ENCODE measurements at places on chromosomes 1 and 21.

- DNase-seq, result no peak
Observed at GRCh38 chr21:15039607-15040299, 25.0 kb downstream of the NRIP1 start.

- no peak for DNase-seq
Observed at GRCh38 chr1:108610073-108610472, 50.2 kb downstream of the EEIG2 start.

- no peak for DNase-seq
Observed at GRCh38 chr21:45498646-45499000, 43.6 kb downstream of the SLC19A1 start.

DNA sequence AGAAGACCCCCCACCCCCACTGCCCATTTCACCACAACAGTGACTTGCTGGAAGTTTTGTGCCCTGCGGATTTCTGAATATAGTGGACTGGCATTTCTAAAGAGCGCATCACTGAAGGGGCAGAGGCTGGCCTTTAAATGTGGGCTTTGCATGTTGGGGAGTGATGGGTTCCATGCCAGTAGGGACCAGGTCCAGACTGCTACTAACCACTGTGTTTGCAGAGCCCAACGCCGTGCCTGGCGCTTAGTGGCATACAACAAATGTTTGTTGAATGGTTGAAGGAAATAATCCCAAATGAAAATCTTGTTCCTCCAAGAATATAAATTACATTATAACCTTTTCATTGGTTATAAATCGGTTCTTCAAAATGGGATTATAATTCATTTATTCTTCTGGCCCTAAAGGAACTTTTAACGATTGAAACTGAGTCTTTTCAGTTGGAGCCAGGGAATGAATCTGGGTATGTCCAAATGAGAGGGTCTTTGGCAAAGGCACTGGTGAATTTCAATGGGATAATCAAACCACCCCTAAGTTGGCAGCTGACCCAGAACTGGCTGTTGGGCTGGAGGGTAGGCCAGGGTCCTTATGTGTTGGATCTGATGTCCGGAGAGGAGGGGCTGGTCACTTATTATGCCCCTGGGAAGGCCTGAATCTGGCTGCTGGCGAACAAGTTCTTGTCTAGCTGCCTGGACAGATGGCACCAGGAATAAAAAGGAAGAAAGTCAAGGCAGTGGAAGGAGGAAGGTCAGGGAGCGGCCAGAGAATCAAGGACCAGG lies 13.8 kb upstream of the SDHB start:
- DNase-seq, result no peak

- no peak for DNase-seq
Observed at GRCh38 chr1:36789535-36789934, 244.8 kb downstream of the GRIK3 start.

DNA sequence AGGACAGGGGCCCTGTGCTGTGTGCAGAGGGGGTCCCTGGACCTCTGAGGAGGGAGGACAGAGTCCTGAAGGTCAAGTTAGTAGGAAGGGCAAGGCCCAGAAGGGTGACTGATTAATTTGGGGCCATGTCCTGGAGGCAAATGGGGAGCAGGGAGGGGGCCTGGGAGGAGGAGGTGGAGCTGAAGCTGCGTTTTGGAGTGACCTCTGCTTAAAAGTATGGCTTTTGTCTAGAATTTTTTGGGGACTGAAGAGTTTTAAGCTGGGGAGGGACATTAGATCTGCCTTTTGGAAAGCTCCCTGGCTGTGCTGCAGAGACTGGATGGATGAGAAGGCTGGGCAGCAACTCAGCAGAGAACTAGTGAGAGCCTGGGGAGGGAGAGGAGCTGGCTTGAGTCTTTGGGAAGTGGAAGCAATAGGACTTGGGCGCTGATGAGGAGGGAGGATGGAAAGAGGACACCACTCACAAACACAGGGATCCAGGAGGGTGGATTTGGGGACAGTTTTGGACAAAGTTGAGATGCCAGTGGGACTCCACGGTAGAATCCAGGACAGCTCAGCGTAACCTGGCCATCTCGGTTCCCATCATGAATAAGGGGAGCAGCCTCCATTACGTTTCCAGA lies 52.9 kb downstream of the ACBD3 start:
- no peak for DNase-seq

DNA sequence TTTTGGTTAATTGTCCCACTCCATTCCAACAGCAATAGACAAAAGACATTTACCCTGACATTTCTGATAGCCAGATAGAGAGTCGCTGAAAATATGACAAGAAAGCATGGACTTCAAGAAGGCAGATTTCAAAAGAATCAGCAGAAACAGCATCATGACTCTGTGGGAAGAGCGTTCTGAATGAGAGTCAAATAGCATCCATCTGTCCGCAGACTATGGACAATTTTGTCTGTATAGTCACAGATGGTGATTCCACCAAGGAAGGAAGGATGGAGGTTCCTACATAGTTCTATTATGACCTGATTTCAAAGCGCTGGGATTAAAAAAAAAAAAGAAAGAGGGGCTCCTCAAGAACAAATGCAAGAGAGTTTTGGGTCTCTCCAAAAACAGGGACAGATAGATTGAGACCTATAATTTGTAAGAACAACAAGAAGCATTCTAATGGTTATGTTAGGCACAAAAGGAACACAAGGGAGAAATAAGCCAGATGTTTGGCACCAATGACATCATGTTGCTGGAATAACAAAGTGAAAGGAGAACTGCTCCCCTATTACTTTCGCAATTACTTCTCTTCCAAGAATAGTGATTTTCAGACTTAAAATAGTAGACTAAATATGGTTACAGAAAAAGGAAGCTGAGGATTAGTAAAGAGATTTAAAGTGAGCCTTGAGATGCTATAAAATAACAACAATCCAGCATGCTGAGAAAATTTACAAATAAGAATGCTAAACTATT lies 28.5 kb downstream of the NIBAN1 start:
- no peak for DNase-seq

GRCh38 chr21:43611598-43612369 lies 47.5 kb downstream of the HSF2BP start:
- no peak for DNase-seq

- no peak for DNase-seq
Observed at GRCh38 chr1:236472850-236473788, 50.7 kb upstream of the LGALS8 start.

- DNase-seq, result no peak
Observed at GRCh38 chr21:15066123-15066575, 1.3 kb upstream of the NRIP1 start.

GRCh38 chr1:11797525-11798216 lies 8.1 kb downstream of the MTHFR start:
- DNase-seq, result no peak

DNA sequence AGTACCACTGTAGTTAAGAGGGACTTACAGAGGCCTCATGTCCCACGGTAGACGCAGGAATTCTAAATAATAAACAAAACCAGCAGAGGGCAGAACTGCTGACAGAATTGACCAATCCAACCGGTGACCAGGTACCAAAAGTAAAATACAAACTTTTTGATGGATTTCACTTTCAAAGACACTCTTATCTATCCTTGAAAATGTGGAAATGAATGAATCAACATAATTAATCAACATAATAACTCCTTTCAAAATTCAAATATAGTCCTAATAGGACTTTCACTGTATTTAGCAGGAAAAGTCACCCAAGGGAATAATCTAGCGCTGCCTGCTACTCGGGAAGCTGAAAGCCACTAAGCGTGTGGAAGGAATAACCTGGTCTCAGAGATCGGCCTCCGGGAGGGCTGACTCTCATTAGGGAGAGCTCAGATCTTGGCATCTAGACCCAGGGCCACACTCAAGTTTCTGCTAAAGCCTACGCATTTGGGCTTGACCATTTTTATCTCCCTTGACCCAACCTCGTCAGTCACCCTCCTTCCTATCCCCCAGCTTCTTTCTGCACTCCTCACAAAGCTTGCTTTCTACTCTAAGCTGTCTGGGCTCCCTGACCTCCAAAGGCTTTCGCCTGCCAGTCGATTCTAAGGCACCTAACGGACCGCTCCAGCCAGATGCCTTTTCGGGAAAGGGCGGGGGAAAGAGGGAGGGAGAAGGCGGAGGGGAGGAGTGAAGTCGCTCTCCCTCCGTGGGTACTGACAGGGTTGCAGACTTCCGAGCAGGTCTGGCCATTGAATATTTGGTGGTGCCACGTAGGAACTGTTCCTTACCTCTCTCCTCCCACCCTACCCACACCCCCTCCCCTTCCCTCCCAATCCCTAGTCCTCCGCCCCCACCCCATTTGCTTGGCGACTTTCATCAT lies 1.6 kb downstream of the COL11A1 start:
- peak; percentile 0 for DNase-seq

DNA sequence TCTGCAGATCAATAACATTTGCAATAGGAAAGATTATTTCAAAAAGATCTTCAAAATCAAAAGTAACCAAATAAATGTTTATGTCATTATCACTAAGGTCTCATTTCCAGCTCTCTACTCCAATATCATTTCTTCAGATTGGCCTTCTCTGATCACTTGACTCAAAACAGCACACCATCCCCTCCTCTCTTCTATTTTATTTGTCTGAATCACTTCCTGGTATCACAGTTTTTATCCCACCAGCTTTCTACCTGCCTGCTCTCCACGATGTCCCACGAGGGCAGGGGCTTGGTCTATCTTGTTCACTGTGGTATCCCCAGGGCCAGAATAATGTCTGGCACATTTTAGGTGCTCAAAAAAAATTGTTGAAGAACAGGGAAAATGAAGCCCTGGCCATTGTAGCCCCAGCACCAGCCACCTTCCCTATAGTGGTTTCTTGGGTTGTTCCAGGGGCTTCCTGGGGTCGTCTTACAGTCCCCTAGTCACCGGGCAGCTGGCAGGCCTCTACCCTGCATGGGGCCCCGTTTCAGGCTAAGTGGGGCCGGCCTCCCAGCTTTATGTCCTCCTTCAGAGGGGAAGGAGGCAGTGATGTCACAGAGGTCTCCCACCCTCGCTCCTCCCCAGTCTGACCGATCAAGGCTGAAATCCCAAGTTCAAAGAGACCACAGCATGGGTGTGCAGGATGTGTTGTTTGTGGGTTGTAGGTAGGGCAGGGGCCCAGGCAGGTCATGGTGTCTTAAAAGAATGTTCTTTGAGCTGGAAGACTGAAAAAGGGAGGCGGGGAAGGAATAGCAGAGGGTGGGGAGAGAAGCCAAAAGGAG lies 3.5 kb upstream of the PADI1 start:
- peak; percentile 22 for DNase-seq

DNA sequence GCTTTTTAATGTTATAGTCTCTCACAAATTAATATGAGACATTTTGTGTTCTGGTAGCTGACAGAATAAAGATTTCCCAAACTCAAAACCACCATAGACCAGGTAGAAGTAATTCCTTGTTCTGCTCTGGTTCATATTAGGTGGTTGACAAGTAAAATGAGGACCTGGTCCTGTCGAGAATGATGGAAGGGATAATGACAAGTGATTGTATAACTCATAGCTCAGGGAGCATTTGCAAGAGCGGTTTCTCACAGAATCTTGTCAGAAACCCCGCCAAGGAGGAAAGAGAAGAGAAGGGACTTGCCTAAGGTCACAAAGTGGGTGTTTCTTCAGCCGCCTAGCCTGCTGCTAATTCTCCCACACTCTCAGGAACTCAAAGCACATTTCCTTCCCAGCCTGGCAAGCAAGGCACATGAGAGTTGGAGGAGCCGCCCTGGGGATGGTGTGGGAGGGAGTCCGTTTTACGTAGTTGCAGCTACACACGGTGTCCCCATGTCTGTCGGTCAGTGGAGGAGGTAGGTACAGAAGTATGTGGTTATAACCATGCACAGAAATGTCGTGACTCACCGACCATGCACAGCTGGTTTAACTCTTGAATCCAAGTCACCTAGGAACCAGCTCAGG lies 46.5 kb downstream of the SAMD13 start:
- DNase-seq, result no peak

GRCh38 chr1:183186841-183187240 lies 777 bp downstream of the LAMC2 start:
- DNase-seq, result no peak
